ENCODE measurements at places on chromosomes 13 and 19.

- DNase-seq, result no peak
Observed at GRCh38 chr19:4930664-4931063, 21.4 kb downstream of the UHRF1 start.

GRCh38 chr19:38452430-38453366 lies 19.2 kb downstream of the RYR1 start:
- DNase-seq, result no peak

DNA sequence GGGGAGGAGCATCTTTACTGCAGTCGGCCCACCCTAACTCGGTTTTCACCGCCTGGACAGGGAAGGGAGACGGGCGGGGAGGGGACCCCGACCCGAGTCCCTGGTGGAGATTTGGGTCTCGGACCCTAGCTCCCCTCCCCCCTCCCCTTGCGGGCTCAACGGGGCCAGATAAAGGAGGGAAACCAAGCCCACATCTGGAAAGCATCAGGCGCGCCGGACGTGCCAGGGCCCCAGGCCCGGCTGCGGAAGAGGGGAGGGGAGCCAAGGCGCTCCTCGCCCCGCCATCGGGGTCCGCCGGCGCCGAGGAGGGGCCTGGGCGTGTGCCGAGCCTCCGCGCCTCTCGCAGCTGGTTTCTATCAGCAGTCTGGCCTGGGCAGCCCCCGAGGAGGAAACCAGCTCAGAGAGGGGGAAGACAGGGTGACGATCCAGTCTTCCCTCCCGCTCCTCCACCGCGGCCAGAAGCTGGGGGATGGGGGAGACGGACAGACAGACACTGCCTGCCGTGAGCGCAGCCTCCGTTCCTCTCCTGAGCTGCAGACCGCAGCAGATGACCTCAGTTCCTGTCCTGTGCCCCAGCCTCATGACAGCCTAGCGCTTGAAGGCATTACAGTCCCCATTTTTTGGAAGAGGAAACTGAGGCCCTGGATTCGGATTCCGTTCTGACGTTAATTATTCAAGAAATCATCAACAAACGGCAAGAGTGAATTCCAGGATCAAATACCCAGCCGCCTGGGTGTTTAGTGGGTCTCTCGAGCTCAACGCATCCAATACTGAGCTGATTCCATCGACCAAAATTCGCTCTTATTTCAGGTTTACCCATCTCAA lies 3.6 kb upstream of the GNG8 start:
- DNase-seq, result no peak

GRCh38 chr13:111661776-111662175 lies 341.3 kb downstream of the TEX29 start:
- no peak for DNase-seq

DNA sequence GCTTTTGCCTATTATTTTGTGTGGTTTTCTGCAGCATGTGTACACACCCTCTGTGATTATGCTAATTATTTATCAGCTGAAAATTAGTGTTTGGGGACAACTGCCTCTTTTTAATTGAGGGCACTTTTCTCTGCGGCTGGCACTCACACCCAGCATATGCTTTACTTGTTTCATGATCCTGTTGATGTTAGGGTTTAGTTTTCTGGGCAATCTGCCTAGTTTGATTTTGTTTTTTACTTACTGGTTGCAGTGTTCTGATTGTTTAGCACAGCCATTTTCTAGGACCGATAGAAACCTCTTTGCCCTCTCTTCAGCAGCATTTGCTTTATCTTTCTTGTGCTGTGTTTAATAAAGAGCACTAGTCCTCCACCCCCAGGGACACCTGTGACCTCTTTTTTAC lies 161.6 kb downstream of the PAN3 start:
- DNase-seq, result no peak

DNA sequence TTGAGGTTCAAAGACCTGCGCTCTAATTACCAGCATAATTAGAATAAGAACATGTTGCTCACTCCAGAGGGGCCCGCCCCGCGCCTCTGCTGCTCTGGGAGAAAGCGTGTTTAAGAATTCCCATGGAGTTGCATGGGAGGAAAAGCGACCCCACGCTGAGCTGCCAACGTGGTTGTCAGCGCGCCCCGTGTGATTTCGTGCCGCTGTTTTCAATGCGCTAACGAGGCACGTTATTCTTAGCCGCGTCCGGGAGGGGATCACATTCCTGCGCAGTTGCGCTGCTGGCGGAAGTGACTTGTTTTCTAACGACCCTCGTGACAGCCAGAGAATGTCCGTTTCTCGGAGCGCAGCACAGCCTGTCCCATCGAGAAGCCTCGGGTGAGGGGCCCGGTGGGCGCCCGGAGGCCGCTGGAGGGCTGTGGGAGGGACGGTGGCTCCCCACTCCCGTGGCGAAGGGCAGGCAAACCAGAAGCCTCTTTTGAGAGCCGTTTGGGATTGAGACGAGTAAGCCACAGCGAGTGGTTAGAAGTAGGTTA lies 173.8 kb upstream of the SOX1 start:
- peak; percentile 28 for DNase-seq

DNA sequence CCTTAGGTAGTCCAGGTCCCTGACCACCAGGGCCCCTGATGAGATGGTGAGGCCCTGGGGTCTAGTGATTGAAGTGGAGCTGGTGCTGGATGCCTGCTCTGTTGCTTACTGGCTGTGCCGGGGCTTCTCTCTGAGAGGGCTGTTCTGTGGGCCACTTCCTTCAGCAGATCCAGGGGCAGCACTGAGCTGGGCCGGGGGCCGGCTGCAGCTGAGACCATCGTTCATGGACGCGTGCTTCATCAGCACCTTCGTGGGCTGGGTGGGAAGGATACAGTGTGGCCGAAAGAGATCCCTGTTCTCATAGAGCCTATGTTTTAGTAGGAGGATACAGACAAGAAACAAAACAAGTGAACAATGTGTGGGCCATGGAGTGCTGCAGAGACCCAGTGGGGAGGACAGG lies 33.2 kb upstream of the TEX29 start:
- no peak for DNase-seq

- DNase-seq, result no peak
Observed at GRCh38 chr13:95509521-95510310, 42.8 kb upstream of the CLDN10 start.

DNA sequence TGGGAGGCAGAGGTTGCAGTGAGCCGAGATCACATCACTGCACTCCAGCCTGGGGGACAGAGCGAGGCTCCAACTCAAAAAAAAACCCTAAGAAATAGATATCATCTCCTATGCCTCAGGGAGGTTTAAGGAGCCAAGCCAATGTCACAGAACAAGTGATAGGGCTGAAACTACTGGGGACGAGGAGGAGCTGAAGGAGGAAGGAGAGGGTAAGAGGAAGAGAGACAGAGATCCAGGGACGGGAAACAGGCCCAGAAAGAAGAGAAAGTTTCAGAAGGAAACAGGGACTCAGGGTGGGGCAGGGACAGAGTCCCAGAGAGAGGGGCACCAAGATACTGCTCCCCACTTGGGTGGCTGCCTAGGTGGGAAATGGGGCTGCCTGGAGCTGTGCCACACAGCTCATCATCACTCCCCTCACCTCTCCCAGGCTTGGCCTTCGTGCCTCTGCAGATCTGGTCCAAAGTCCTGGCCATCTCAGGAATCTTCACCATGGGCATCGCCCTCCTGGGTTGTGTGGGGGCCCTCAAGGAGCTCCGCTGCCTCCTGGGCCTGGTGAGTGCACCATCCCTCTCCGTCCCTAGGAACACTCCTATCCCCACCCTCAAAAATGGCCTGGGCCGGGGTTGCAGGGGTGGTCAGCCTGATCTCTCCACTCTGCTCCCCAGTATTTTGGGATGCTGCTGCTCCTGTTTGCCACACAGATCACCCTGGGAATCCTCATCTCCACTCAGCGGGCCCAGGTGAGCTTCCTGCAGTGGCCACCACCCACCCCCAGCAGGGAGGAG lies 1.5 kb downstream of the CD37 start:
- no peak for DNase-seq

DNA sequence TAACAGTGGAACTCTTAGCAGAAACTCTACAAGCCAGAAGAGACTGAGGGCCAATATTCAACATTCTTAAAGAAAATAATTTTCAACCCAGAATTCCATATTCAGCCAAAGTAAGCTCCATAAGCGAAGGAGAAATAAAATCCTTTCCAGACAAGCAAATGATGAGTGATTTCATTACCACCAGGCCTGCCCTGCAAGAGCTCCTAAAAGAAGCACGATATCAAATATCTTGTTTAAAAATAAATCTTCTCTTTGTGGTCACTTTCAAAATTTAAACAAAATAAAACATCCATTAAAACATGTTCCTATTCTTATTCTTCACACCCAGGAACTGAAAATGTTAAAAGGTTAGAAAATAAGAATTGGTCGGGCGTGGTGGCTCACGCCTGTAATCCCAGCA lies 13.7 kb downstream of the MICU2 start:
- DNase-seq, result no peak

DNA sequence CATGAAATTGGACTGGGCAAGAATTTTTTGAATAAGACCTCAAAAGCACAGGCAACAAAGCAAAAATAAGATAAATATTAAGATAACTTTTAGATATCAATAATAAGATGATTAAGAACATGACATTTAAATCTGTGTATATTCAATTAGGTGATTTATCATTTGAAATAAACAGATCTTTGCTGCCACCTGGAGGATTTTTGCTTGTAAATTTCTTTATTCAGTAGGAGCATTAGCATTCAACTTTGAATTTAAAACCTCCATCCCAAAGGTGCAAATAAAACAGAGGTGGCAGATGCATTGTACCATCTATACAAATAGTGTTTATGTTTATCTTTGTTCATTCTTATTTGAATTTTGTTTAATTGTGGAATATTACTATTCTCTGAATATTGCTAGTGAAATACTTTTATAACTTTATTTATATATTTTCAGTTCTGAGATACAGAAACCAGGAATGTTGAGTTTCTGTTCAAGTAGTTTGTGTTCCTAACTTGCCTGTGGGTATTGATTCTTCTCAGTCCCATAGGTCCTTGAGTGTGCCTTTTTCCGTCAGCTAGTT lies 20.9 kb downstream of the COG6 start:
- DNase-seq, result peak; percentile 57

DNA sequence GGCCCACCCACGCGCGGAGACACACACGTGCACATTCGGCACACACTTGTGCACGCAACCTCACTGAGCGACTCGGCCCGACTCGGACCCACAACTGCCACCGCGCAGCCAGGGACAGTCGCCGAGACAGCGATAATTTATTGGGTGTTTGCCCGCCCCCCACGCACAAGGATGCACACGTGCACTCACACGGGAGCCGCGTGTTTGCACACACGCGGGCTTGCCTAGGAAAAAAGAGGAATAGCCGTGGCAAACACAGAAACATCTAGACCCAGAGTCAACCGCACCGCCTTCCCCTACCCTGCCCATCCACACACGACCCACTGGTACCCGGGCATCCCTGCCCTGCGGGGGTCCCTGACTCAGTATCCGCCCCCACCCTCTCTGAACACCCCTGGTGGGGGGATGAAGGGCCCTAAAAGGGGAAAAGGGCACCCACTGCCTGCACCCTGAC lies 1.1 kb upstream of the SSBP4 start:
- peak; percentile 46 for DNase-seq

GRCh38 chr19:8392017-8392591 lies 1.9 kb downstream of the RAB11B start:
- no peak for DNase-seq

- no peak for DNase-seq
Observed at GRCh38 chr13:59635589-59635988, 528.1 kb downstream of the DIAPH3 start.

DNA sequence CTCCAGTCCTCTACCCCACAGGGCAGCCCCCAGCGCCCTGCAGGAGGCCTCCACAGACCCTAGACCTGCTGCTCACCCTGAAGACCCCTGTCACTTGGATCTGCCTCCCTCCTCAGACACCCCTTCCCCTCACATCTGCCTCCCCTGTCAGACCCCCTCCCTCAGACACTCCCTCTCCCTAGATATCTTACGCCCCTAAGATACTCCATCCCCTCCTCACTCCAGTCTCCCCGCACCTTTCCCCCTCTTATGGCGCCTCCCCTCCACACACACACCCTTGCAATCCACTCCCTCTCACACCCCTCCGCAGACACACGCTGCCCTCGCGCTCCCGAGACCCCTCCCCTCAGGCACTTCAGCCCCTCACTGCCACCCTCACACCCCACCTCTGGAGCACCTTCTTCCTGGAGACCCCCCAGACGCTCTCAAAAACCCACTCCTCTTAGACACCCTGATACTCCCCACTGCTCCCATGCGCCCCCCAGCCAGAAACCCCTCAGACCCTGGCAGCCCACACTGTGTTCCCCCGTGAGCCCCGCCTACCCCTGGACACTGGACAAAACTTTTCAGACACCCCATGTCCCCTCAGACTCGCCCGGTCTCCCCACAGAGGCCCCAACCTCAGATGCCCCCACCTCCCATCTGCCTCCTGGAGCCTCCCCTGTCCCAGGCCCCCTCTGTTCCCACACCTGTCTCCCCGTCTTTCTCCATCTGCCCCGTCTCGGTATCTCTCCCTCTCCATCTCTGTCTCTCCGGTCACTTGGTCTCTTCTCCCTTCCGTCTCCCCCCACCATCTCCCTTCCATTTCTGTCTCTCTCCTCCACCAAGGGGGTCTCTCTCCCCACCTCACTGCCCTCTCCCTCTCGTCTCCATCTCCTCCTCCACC lies 14.5 kb downstream of the ERFL start:
- DNase-seq, result no peak

GRCh38 chr19:53960886-53961285 lies 1.9 kb upstream of the CACNG8 start:
- no peak for DNase-seq

DNA sequence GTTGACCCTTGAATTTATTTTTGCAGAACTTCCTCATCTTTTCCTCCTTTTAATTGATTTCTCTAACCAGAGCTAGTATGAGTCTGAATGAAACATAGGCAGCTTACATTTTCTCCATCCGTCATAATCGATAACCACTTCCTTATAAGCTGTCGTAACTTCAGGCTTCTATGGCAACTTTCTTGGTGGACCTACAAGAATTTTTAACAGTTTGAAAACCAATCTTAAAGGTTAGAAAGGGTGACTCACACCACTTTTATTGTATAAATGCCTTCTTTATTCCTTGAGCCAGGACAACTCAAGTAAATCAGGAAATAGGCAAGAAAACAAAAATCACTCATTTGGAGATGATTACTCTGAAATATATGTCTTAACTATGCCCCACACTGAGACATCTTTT lies 105.7 kb upstream of the KL start:
- DNase-seq, result no peak

DNA sequence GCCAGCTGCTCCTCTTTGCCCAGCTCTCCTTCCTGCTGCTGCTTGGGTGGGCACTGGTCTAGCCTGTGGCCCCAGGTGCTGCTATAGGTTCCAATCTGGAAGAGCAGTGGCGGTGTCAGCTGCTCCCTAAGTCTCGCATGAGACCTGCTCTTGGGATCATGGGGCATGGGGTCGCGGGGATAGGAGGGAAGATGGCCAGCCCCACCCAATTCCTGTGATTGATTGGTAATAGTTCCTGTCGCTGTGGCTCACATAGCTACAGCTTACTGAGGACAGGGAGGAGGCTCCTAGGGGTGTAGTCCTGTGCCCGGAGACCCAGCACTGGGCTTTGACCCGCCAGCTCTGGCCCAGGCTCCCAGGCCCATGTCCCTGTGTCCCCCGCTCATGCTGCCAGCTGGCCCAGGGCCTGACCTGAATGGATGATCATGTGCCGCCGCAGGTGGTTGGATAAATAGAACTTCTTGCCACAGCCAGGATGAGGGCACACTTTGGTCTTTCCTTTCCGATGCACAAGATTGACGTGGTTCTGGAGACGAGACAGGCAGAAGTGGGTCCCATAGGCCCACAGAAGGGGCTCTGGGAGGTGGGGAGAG lies 4.5 kb upstream of the ELAVL3 start:
- DNase-seq, result no peak
